Activated CD8-positive, alpha-beta memory T cell treated with anti-CD3 and anti-CD28 coated beads, Interleukin-2, amount 10 ng/mL, durations not matched to agents 7 days and 5 days (primary cell): ENCODE measurements at places on chromosomes 2 and 18.

- H3K27ac ChIP-seq = no peak overlapping the region
- H3K4me1 ChIP-seq = no peaks in the 10 kb centered on the region
- no peak overlapping the region for H3K4me3 ChIP-seq
- no peaks in the 10 kb centered on the region for H3K27me3 ChIP-seq
- H3K36me3 ChIP-seq = no peaks in the 10 kb centered on the region
These were observed 795.1 kb upstream of the HS6ST1 start for GRCh38 chr2:129113776-129114175.

DNA sequence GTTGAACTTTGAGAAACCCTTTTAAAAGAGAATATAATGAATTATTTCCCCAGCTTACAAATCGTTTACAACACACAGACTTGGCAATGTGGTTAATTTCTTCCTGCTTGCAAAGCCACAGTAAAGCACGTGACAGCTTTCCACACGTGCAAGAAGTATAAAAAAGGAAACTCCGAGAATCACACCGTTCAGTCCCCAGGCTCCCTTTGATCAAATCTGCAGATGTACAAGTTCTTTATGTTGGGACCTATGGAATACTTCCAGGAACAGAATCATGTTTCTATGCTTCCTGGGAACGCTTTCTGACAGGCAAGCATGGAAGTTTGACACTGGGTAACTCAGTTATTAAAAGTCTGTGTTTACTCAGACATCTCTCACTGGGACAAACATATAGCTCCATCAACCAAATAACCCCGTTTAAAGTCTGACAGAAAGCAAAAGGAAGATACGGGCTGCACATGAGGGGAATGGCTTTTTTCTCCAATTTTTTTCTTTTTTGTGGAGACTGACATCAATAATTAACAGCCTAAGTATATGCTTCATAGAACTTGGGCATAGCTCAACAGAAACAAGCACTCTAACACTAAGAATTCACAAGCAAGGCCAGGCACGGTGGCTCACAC is 134.8 kb downstream of the EIPR1 start:
- DNase-seq = peak; percentile 66
- no peak overlapping the region for H3K27ac ChIP-seq
- H3K27me3 ChIP-seq = no peaks in the 10 kb centered on the region
- H3K4me3 ChIP-seq = no peak overlapping the region

DNA sequence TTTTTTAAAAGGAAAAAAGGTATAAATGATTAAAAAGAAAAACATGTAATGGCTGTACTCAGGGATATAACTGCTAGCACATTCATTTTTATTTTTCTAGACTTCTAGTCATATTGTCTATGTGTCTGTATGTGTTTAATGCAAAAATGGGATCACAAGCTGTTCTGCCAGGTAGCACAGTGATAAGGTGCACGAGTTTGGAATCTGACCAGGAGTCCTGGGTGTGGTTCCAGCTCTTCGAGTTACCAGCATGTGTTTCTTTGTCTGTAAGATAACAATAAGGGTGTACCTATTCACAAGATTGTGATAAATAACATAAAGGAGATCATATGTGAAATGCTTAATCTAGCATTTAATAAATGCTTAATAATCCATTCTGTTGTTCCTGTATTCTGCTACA is 145.3 kb downstream of the PKP4 start:
- H3K4me3 ChIP-seq = no peak overlapping the region
- H3K36me3 ChIP-seq = no peaks in the 10 kb centered on the region
- no peak overlapping the region for H3K27ac ChIP-seq
- peaks cover 3% of the 10 kb centered on the region for H3K4me1 ChIP-seq
- DNase-seq = no peak
- H3K27me3 ChIP-seq = no peaks in the 10 kb centered on the region

DNA sequence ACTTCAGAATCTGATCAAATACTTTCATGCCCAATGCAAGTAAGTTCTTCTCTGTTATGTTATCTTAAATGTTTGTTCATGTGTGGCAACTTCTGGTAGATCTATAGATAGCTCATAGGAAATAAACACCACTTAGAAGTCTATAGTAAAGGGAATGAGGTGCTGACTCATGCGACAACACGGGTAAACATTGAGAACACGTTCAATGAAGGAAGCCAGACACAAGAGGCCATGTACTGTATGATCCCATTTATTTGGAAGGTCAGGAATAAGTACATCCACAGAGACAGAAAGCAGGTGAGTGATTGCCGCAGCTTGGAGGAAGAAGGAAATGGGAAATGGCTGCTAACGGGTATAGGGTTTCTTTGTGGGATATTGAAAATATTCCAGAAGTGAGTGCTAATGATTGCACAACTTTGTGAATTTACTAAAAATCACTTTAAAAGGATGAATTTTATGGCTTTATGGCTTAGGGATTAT is 95.4 kb downstream of the ITGB1BP1 start:
- no peak overlapping the region for H3K4me3 ChIP-seq
- no peaks in the 10 kb centered on the region for H3K36me3 ChIP-seq
- no peak for DNase-seq
- peaks cover 33% of the 10 kb centered on the region for H3K27me3 ChIP-seq
- H3K4me1 ChIP-seq = no peaks in the 10 kb centered on the region
- H3K27ac ChIP-seq = no peak overlapping the region

GRCh38 chr2:3263487-3263886 is 114.1 kb downstream of the EIPR1 start:
- H3K4me3 ChIP-seq = no peak overlapping the region
- H3K27ac ChIP-seq = no peak overlapping the region
- DNase-seq = no peak
- peaks cover 3% of the 10 kb centered on the region for H3K36me3 ChIP-seq
- H3K27me3 ChIP-seq = no peaks in the 10 kb centered on the region
- peaks cover 2% of the 10 kb centered on the region for H3K4me1 ChIP-seq

GRCh38 chr18:12246849-12247808 is 7.0 kb upstream of the CIDEA start:
- no peaks in the 10 kb centered on the region for H3K36me3 ChIP-seq
- H3K27me3 ChIP-seq = peaks cover 25% of the 10 kb centered on the region
- H3K27ac ChIP-seq = no peak overlapping the region

DNA sequence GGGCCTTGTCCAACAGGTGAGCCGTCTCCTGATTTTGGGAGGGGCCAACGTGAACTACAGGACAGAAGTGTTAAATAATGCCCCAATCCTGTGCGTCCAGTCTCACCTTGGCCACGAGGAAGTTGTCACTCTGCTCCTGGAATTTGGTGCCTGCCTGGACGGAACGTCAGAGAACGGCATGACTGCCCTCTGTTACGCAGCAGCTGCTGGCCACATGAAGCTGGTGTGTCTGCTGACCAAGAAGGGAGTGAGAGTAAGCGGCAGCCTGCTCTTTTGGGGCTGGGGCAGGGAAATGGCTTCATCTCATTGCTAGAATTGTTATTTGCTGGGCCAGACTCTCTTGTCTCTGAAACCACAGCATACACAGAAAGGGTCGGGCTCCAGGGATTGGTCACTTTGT is 92.3 kb downstream of the WDSUB1 start:
- DNase-seq = no peak
- no peak overlapping the region for H3K4me3 ChIP-seq
- H3K27me3 ChIP-seq = peaks cover 9% of the 10 kb centered on the region
- no peaks in the 10 kb centered on the region for H3K36me3 ChIP-seq

DNA sequence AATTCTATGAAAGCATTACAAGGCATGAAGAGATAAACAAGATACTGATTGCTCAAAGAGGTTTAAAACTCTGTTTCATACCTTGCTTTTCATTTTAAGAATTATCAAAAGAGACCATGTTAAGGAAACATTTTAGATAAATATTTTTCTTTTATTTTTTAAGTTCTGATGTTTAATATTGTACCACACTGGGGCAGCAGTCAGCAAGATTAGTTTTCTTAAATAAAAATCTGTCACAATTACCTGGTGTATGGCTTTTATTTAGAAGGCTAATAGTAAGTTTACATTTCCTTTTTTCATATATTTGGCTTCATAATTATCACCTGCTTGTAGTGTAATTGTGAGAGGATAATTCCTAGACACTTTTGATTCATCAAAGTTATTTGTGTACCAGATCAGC is 46.4 kb downstream of the ZNF804A start:
- H3K27me3 ChIP-seq = no peaks in the 10 kb centered on the region
- no peak for DNase-seq
- H3K4me1 ChIP-seq = no peaks in the 10 kb centered on the region
- no peak overlapping the region for H3K27ac ChIP-seq

DNA sequence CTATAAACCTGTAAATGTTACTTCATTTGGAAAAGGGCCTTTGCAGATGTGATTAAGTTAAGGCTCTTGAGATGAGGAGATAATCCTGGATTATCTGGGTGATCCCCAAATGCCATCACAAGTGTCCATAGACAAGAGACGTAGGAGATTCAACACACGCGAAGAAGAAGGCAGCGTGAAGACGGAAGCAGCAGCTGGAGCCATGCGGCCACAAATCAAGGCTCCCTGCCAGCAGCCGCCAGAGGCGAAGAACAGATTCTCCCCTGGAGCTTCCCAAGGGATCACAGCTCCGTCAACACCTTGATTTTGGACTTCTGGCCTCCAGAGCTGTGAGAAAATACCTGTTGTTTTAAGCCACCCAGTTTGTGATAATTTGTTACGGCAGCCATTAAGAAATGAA is 11.0 kb upstream of the VAPA start:
- H3K4me3 ChIP-seq = no peak overlapping the region
- H3K27ac ChIP-seq = no peak overlapping the region
- peaks cover 12% of the 10 kb centered on the region for H3K27me3 ChIP-seq
- H3K36me3 ChIP-seq = no peaks in the 10 kb centered on the region
- DNase-seq = no peak
- peaks cover 15% of the 10 kb centered on the region for H3K4me1 ChIP-seq

- no peaks in the 10 kb centered on the region for H3K36me3 ChIP-seq
- H3K4me1 ChIP-seq = no peaks in the 10 kb centered on the region
- H3K4me3 ChIP-seq = no peak overlapping the region
- no peaks in the 10 kb centered on the region for H3K27me3 ChIP-seq
These were observed 658.6 kb upstream of the FANCL start for GRCh38 chr2:58899692-58900091.

DNA sequence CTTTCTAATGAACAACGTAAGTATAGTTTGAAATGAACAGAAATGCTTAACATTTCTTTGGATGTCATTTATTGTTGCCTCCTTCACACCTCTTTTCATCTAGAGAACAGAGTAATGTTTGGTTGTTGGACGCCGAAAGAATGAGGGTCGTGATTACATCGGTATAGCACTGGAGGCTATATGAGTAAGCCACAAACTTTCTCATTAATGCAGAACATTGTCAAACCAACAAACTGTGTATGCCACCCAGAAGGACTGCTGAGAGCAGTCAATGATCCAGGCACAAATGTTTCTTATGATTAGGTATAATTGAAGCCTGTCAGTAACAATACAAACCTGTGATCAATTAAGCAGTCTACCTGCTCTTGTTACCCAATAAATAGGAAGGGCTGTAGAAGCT is 1494.7 kb upstream of the NXPH2 start:
- H3K27ac ChIP-seq = no peak overlapping the region
- H3K36me3 ChIP-seq = no peaks in the 10 kb centered on the region
- no peak overlapping the region for H3K4me3 ChIP-seq
- no peaks in the 10 kb centered on the region for H3K4me1 ChIP-seq
- no peaks in the 10 kb centered on the region for H3K27me3 ChIP-seq

DNA sequence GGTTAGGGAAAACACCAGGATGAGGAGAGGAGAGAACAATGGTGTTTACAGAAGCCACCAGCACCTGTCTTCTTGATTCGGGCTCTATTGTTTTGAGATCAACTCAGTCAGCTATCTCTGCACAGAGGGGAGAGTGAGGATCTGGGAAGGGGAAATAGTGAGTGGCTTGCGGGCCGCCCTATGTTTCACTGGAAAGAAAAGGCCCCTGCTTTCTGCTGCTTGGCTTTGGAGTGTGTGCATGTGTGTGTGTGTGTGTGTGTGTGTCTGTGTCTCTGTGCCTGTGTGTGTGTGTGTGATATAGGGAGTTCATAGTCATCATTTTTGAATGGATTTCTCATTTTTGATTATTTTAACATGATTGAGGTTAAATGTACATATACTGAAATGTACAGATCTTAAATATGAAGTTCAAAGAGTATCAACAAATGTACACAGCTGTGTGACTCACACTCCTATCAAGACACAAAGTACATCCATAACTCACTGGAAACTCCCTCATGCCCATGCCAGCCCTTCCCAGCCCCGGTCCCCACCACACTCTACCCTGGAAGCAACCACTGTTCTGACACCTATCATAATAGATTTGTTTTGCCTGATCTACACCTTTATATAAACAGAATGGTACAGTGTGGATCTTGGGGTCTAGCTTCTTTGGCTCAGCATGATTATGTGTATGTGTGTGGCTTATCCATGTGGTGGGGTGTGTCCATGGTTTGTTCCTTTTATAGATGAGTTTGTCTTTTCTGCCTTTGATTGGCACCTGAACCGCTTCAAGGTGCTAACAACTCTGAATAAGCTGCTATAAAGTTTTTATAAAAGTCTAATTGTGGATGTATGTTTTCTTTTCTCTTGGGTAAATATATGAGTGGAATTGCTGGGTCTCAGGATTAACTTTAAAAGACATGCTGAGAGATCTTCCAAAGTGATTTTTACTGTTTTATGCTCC is 258.3 kb downstream of the SETBP1 start:
- peaks cover 4% of the 10 kb centered on the region for H3K36me3 ChIP-seq
- peaks cover 2% of the 10 kb centered on the region for H3K4me1 ChIP-seq
- no peak for DNase-seq
- H3K27me3 ChIP-seq = peaks cover 2% of the 10 kb centered on the region
- H3K4me3 ChIP-seq = no peak overlapping the region
- H3K27ac ChIP-seq = no peak overlapping the region

GRCh38 chr2:203396667-203397066 is 68.5 kb downstream of the ABI2 start:
- no peak overlapping the region for H3K4me3 ChIP-seq
- peaks cover 28% of the 10 kb centered on the region for H3K36me3 ChIP-seq
- no peaks in the 10 kb centered on the region for H3K27me3 ChIP-seq
- H3K4me1 ChIP-seq = peaks cover 9% of the 10 kb centered on the region

DNA sequence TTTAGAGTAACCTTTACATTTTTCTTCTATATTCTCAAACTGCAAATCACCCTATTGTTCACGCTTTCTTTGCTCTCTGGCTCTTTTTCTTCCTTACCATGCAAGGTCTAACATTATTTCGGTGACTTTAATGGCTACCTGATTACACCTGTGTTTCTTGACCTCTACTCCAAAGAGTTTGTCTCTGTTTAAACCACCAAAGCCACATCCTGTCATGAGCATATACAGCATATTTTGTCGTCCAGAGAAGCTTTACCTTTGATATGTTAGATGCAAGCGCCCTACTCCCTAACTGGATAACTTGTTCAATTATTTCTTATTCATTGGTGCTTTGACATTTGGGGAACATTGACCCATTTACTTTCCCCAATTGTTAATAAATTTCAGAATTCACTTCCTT is 565.1 kb upstream of the GCFC2 start:
- no peaks in the 10 kb centered on the region for H3K27me3 ChIP-seq
- no peak overlapping the region for H3K27ac ChIP-seq
- H3K4me3 ChIP-seq = no peak overlapping the region
- H3K4me1 ChIP-seq = no peaks in the 10 kb centered on the region

GRCh38 chr18:10270151-10270571 is 184.3 kb upstream of the APCDD1 start:
- H3K27me3 ChIP-seq = peaks cover 2% of the 10 kb centered on the region
- no peaks in the 10 kb centered on the region for H3K36me3 ChIP-seq
- no peak overlapping the region for H3K4me3 ChIP-seq

- no peak for DNase-seq
- H3K4me3 ChIP-seq = no peak overlapping the region
- H3K27ac ChIP-seq = peak overlapping the region; percentile 49
These were observed 131.2 kb upstream of the TTC27 start for GRCh38 chr2:32496662-32497061.
